ENCODE measurements at places on chromosomes 4 and X.

- DNase-seq = no peak
Observed at GRCh38 chrX:11146411-11146810, 35.3 kb downstream of the HCCS start.

- DNase-seq = peak; percentile 44
Observed at GRCh38 chr4:114807759-114808404, 209.3 kb downstream of the UGT8 start.

DNA sequence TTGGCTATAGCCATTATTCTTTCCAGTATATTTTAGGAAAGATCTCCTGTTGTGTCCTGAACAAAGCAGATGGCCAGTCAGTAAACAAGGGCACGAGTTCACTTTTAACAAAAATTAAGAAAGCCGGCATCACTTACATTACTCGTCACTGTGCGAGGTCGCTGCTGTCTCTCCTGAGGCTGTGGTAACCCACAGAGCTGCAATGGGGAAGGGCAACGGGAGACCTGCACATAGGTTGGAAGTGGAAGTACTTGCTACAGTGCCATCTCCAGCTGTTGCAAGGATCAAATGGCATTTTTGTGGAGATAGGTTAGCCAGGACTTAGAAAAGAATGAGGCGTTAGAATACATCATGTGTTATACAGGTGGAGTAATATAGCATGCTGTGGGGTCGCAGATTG lies 132.2 kb downstream of the KLHL8 start:
- no peak for DNase-seq

DNA sequence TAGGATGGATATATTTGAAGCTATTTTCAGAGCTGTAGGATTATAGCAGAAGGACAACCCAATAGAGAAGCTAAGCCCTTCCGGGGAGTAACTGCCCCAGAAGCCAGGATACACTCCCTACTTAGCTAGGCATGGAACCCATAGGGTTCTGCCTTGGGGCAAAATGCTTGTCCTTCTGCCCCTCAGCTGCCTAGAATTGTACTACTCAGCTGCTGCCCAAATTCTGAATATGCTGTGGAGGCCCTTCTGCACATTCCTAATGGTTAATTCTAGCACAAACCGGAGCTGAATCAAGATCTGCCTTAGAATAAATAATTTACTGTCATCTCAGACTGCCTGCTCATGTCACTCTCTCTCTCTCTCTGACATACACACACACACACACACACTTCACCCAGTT lies 297.7 kb upstream of the VCX3A start:
- no peak for DNase-seq

GRCh38 chr4:33031328-33031727 lies 2311.2 kb downstream of the PCDH7 start:
- DNase-seq = no peak

- peak; percentile 24 for DNase-seq
Observed at GRCh38 chr4:135418353-135418752, 1216.8 kb upstream of the PABPC4L start.

GRCh38 chr4:2073808-2074481 lies 14.8 kb downstream of the NAT8L start:
- no peak for DNase-seq

DNA sequence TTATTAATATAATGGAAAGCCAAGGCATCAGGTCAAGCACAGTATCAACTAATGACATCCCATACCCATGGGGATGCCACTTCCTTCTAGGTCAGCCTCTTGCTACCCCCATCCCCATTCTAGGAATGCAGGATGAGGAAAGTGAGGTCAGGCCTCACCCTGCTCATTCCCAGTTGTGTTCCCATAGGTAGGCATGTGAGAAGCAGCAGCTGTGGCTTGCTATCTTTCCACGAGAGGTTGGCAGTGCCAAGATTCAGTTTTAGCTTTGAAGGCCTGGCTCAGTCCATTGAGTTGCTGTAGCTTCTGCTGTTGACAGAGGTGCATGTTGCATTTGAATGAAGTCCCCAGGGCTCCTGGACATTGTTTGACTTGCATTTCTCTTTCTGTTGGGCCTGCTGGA lies 15.5 kb downstream of the LONRF3 start:
- DNase-seq = no peak

DNA sequence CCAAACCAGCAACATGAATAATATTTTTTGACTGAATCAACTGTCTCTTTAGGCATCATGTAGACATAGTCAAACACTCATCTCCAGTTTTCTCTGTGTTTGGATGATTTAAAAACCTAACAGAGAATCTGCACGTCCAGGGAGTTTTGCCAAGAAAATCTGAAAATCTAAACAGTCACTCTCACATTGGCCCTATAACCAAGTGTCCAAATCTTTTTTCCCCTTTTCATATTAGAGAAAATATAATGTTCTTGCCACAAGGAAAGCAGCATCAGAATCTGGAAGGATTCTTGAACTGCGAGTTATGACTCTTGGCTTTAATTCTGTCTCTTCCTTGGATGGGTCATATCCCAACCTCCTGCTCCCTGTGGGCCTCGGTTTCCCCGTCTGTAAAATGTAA lies 8.8 kb upstream of the CHRDL1 start:
- no peak for DNase-seq

DNA sequence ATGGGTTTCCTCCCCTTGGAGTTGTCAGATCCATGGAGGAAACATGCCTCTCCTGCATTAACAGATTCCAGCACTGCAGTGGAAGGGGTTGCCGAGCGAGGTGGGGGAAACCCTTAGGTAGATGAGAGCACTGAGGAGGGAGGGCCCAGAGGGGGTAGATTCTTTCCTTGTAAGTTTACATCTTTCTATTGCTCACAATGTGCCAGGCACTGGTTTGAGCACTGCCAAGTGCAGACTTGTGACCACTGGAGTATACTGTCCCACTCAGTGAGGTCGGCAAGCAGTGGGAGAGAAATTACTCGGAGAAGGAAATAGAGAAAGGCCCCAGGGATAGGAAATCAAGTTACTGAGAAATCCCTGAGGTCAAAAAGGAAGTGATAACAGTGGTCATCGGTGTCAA lies 27.8 kb upstream of the TMEM154 start:
- DNase-seq = no peak

GRCh38 chrX:32153585-32153984 lies 1057.8 kb downstream of the DMD start:
- no peak for DNase-seq

GRCh38 chr4:13830449-13830848 lies 202.9 kb upstream of the BOD1L1 start:
- DNase-seq = no peak

- no peak for DNase-seq
Observed at GRCh38 chr4:178293601-178294000, 851.4 kb upstream of the AGA start.

- no peak for DNase-seq
Observed at GRCh38 chr4:41795796-41796385, 47.4 kb upstream of the PHOX2B start.

Data from ACHN (cell line).